ENCODE measurements at places on chromosomes 6 and 20. TPM values are rescaled to one million over a fixed set of nuclear protein-coding genes. Genes with fewer than 3 reads are reported as not detected.

The TMEM217 gene
- total RNA-seq, result 4.0 TPM

The KIAA1586 gene
- 17.2 TPM for total RNA-seq

The SRMS gene
- not detected for total RNA-seq

The IPCEF1 gene
- total RNA-seq, result 0.43 TPM

The ULBP1 gene
- under 0.01 TPM for total RNA-seq

The LY6G6F gene
- total RNA-seq, result not detected

The NKAIN4 gene
- 0.18 TPM for total RNA-seq

The GABRR1 gene
- not detected for total RNA-seq

The IL17A gene
- total RNA-seq, result not detected

The PAK1IP1 gene
- 14.1 TPM for total RNA-seq

The TUBB2B gene
- 2.4 TPM for total RNA-seq

The ECT2L gene
- not detected for total RNA-seq

The BMP6 gene
- 70.7 TPM for total RNA-seq

The MYLK2 gene
- under 0.01 TPM for total RNA-seq

The RAET1E gene
- total RNA-seq, result 0.37 TPM

The IMPG1 gene
- not detected for total RNA-seq

The WASF1 gene
- total RNA-seq, result 5.8 TPM

The C20orf204 gene
- 0.92 TPM for total RNA-seq

The FOXC1 gene
- 0.28 TPM for total RNA-seq

The HUS1B gene
- total RNA-seq, result 0.83 TPM

The SLC32A1 gene
- not detected for total RNA-seq

The KCNB1 gene
- under 0.01 TPM for total RNA-seq

The SLC22A2 gene
- total RNA-seq, result not detected

The SMOC2 gene
- under 0.01 TPM for total RNA-seq

The AVP gene
- total RNA-seq, result not detected

The BPIFB3 gene
- total RNA-seq, result not detected

The CALHM4 gene
- not detected for total RNA-seq

The PROCR gene
- 50.8 TPM for total RNA-seq

The NCOA7 gene
- 87.9 TPM for total RNA-seq

The FGD2 gene
- not detected for total RNA-seq

The PGK2 gene
- total RNA-seq, result not detected

The TMC2 gene
- total RNA-seq, result 0.18 TPM

The CCDC28A gene
- 18.5 TPM for total RNA-seq

The DEFB115 gene
- not detected for total RNA-seq
